H9 (cell line): ENCODE measurements at places on chromosomes 4 and X. TPM values are rescaled to one million over a fixed set of nuclear protein-coding genes. Genes with fewer than 3 reads are reported as not detected.
A peak's percentile ranks its signal among the peaks of the same experiment; 100 is the strongest.

DNA sequence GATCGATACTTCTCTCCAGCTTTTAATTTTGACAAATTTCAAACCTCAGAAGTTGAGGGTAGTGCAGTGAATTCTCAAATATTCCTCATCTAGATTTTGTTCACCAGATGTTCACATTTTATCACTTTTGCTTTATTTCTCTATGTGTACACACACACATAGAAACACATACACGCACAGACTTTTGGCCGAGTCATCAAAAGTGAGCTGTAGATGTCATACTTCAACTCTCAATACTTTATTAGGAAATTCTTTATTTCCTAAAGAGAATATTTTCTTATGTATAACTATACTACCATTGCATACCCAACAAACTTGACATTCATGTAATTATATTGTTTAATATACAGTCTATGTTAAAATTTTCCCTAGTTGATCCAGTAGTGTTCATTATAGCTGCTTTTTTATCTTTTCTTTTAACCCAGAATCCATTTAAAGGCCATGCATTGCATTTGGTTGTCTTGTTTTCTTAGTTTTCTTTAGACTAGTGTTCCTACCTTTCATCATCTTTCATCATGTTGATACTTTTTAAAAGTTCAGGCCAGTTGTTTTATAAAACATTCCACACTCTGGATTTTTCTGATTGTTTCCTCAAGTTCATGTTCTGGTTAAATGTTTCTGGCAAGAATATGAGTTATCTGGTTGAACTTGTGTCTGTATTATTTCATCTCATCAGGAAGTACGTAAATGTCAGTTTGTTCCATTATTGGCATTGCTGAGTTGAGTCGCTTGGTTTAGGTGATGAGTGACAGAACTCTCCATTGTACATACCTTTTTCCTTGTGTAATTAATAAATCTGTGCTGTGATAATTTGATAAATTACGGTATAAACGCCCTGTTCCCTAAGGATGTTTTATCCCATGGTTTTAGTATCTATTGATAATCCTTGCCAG, 94.1 kb upstream of the TLR2 start:
- H3K27me3 ChIP-seq: no peaks in the 10 kb centered on the region
- H3K4me3 ChIP-seq: no peak overlapping the region

GRCh38 chr4:148044912-148045352, 313.0 kb downstream of the ARHGAP10 start:
- no peaks in the 10 kb centered on the region for H3K36me3 ChIP-seq
- H3K4me3 ChIP-seq: no peak overlapping the region
- no peaks in the 10 kb centered on the region; the same call in 1 of the 2 replicates for H3K27me3 ChIP-seq
- no peaks in the 10 kb centered on the region for H3K4me1 ChIP-seq
- no peak overlapping the region for H3K27ac ChIP-seq
- no peak for DNase-seq

- H3K27me3 ChIP-seq: no peaks in the 10 kb centered on the region
- H3K4me3 ChIP-seq: no peak overlapping the region
- H3K4me1 ChIP-seq: no peaks in the 10 kb centered on the region
- H3K27ac ChIP-seq: no peak overlapping the region
- peaks cover 12% of the 10 kb centered on the region; the same call in 2 of the 3 replicates for H3K36me3 ChIP-seq
Observed at GRCh38 chrX:111731351-111731750, 50.4 kb downstream of the ALG13 start.

DNA sequence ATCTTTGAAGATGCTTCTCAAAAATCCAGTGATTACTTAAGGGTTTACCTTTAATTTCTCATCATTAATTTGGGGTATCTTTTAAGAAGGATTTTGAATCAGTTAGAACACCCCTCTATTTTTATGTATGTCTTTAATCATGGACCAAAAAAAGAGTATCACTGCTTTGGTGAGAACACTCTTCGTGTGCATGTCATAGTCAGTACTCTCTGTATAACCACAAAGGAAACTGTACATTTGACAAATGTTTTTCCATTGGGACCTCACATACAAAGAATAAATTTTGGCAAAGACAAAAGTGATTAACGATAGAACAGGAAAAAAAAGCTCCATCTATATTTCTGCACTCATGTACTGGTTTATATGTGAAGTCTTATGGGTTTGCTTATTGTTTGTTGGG, 31.3 kb downstream of the FAM241A start:
- no peaks in the 10 kb centered on the region for H3K27me3 ChIP-seq
- H3K4me1 ChIP-seq: no peaks in the 10 kb centered on the region
- no peak for DNase-seq
- no peaks in the 10 kb centered on the region for H3K36me3 ChIP-seq
- H3K27ac ChIP-seq: no peak overlapping the region
- no peak overlapping the region for H3K4me3 ChIP-seq

GRCh38 chr4:56657128-56657527, 24.0 kb downstream of the HOPX start:
- no peak overlapping the region; the same call in 1 of the 3 replicates for H3K4me3 ChIP-seq
- peaks cover 50% of the 10 kb centered on the region for H3K27me3 ChIP-seq
- H3K36me3 ChIP-seq: no peaks in the 10 kb centered on the region
- H3K4me1 ChIP-seq: no peaks in the 10 kb centered on the region; the same call in 1 of the 2 replicates
- H3K27ac ChIP-seq: no peak overlapping the region

DNA sequence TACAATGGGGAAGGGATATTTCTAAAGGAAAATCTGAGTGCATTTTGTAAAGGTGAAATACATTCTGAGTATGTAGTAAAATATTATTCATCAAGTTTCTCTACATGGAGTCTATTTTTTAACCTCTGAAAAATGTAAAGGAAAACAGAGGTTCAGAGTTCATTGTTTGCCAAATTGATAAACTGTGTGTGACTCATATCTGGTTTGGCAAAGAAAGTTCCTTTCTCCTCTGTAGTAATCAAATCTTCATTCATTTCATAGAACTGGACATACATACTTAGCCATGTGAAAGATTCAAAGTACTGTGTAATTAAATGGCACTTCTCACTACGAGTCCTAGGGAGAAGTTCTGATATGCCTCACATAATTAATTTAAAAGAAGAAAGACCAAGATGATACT, 61.6 kb downstream of the HPGD start:
- H3K4me1 ChIP-seq: no peaks in the 10 kb centered on the region
- H3K36me3 ChIP-seq: peaks cover 6% of the 10 kb centered on the region
- no peak overlapping the region for H3K27ac ChIP-seq
- no peaks in the 10 kb centered on the region for H3K27me3 ChIP-seq
- no peak overlapping the region for H3K4me3 ChIP-seq
- no peak for DNase-seq

DNA sequence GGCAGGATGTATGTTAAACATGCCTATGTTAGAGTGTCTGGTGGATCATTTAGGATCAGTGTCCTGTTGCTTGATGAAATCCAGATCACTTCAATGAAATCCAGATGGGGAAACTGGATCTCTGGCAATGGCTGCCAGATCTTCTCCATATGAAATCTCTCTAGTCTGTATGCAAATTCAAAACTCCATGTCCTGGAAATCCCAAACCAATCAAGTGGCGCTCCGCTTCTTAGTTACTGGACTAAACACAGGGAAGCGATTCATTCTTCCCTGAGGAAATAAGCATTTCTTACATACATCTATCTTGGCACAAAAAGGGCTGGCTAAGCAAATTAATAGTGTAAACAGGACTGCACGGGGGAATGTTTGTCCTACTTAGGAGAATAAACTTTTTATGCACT, 94.9 kb downstream of the HDAC8 start:
- no peak overlapping the region for H3K4me3 ChIP-seq
- no peaks in the 10 kb centered on the region for H3K27me3 ChIP-seq
- no peak for DNase-seq
- H3K27ac ChIP-seq: no peak overlapping the region
- H3K4me1 ChIP-seq: no peaks in the 10 kb centered on the region

Gene TEX11
- total RNA-seq: 0.22 and 0.24 TPM in 2 replicates

Gene TMPRSS11F
- not detected in 2 replicates for total RNA-seq

Gene LINC00632
- 42.2 and 46.3 TPM in 2 replicates for total RNA-seq

- H3K27ac ChIP-seq: no peak overlapping the region
- H3K27me3 ChIP-seq: no peaks in the 10 kb centered on the region
- DNase-seq: no peak
- H3K36me3 ChIP-seq: no peaks in the 10 kb centered on the region
- no peaks in the 10 kb centered on the region for H3K4me1 ChIP-seq
Observed at GRCh38 chr4:33369446-33369845, 2649.3 kb downstream of the PCDH7 start.

Gene SRD5A3
- total RNA-seq: 31.9 and 35.0 TPM in 2 replicates

DNA sequence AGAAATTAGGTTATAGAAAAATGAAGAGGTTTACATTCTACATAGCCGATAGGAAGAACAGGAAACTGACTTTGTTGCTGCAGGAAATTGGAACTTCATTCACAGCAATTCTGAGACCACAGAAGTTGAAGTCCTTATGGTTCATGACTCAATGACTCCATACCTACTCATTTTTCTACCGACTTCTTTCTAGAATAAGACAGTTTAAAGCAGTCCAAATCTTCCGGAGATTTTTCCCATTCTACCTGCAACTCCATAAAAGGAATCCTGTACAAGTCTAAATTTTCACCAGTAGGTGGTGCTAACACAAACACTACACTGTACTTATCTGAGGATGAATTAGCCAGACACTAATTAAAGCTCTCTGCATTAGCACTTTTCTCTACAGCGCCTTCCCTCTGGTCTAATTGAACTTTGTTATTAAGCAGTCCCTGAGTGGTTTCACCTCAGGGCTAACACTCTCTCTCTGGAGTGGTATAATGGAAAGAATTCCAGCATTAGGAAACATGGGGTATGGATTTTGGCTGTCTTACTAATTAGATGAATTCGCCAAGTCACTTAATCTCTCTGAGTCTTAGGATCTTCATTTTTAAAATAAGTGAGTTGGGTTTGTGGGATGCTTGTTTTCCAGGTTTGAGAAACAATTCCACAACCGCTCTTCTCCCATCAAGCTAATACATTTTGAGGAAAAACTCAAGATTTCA, 167.9 kb downstream of the SMIM20 start:
- no peak for DNase-seq
- H3K27ac ChIP-seq: no peak overlapping the region
- peaks cover 4% of the 10 kb centered on the region; the same call in 1 of the 2 replicates for H3K4me1 ChIP-seq

Gene CCNA2
- total RNA-seq: 89.0 and 89.2 TPM in 2 replicates

DNA sequence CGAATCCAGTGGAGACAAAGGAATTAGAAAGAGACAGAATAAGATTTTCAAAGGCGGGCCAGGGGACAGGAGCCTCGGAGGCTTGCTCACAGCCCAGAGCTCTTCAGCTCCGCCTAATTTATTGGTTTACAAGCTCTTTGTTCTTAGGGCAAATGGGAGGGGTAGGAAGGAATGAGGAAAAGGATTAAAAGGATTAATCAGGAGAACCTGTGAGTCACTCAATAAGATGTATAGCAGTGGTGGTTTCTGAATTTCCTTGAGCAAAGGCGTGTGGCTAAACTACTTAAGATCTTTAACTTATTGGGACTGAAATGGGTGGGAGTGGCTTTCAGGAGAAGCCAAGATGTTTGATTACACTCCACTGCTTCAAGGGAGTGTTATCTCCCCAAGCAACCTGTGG, 456.0 kb upstream of the SPANXN1 start:
- no peak for DNase-seq
- H3K36me3 ChIP-seq: peaks cover 23% of the 10 kb centered on the region; the same call in 1 of the 2 replicates
- H3K4me3 ChIP-seq: no peak overlapping the region

GRCh38 chr4:81498046-81498445, 26.3 kb upstream of the RASGEF1B start:
- H3K27ac ChIP-seq: no peak overlapping the region
- H3K36me3 ChIP-seq: no peaks in the 10 kb centered on the region
- DNase-seq: no peak
- H3K4me1 ChIP-seq: 0 out of 2 replicates have a peak, but pooled peaks cover 3% of the 10 kb centered on the region
- no peak overlapping the region for H3K4me3 ChIP-seq
- no peaks in the 10 kb centered on the region for H3K27me3 ChIP-seq

- H3K4me1 ChIP-seq: no peaks in the 10 kb centered on the region; the same call in 1 of the 2 replicates
- H3K27ac ChIP-seq: no peak overlapping the region
- H3K27me3 ChIP-seq: no peaks in the 10 kb centered on the region
Observed at GRCh38 chr4:8217246-8217511, 18.1 kb downstream of the SH3TC1 start.

GRCh38 chr4:71186566-71187403, 152.0 kb upstream of the SLC4A4 start:
- H3K4me1 ChIP-seq: no peaks in the 10 kb centered on the region
- peak; percentile 63 for DNase-seq
- peaks cover 17% of the 10 kb centered on the region; the same call in 1 of the 2 replicates for H3K27me3 ChIP-seq
- no peak overlapping the region for H3K27ac ChIP-seq
- H3K4me3 ChIP-seq: peak overlapping the region; percentile 90
- H3K36me3 ChIP-seq: no peaks in the 10 kb centered on the region

- H3K27ac ChIP-seq: no peak overlapping the region
- peak; percentile 40 for DNase-seq
- H3K27me3 ChIP-seq: no peaks in the 10 kb centered on the region
- H3K36me3 ChIP-seq: no peaks in the 10 kb centered on the region
- H3K4me1 ChIP-seq: no peaks in the 10 kb centered on the region
- no peak overlapping the region for H3K4me3 ChIP-seq
Observed at GRCh38 chrX:109600237-109600651, 24.7 kb downstream of the KCNE5 start.

DNA sequence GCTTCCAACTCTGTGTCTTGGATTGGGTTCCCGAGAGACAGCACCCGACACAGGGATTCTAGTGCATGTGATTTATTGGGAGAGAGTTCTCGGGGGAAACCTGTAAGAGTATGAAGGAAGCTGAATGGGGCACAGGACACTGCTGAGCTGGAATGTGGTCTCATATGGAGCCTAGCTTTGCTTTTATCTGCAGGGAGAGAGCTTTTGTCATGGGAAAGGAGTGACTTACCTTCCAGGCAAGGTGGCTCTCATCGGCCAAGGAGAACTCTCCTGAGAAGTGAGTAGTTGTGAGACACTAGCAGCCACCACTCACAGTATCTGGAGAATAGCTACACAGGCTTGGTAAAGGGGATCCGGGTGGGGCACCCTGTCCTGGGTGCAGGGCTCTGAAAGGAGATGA, 124.5 kb downstream of the NHS start:
- H3K36me3 ChIP-seq: no peaks in the 10 kb centered on the region
- no peaks in the 10 kb centered on the region for H3K4me1 ChIP-seq
- no peak overlapping the region for H3K27ac ChIP-seq
- DNase-seq: peak; percentile 28
- no peaks in the 10 kb centered on the region for H3K27me3 ChIP-seq

Gene S100P
- not detected in 2 replicates for total RNA-seq

Gene AVPR2
- total RNA-seq: not detected in 2 replicates

DNA sequence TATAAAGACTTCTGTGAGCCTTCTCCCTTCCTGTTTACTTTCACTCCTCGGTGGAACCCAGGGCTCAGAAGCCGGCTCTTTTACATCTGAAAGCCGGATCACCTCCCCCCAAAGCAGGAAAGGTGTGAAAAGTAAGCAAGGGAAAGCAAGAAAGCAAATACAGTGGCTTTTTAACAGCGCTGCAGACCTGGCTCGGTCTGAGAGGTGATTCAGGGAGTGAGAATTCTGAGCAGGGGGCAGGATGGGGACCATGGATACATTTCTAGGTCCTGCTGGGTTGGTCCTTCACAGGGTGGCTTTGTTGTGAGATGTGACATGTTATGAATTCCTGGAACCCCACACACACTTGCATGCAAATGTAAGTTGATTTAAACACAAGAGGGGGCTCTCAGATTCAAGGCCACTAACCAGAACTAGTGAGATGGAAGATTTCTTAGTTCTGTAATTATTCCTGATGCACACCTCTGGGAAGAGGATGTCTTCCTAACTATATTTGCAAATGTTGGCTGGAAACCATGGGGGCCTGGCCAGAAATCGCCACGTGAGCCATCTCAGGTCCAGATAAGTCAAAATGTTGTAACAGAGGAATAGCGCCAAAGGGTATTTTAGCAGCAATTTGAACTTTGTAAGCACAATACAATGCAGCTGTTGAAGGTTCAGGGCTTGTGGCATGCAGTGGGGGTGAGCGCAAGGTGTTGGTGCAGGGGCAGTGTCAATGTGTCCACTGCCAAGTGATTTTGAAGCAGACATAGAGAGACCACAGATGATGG, 670.1 kb upstream of the LCORL start:
- H3K4me1 ChIP-seq: peaks cover 8% of the 10 kb centered on the region; the same call in 1 of the 2 replicates
- no peaks in the 10 kb centered on the region for H3K27me3 ChIP-seq
- peak; percentile 91 for DNase-seq
- peak overlapping the region; percentile 47 for H3K4me3 ChIP-seq
- H3K36me3 ChIP-seq: no peaks in the 10 kb centered on the region

Gene SLC26A1
- 0.09 and 0.13 TPM in 2 replicates for total RNA-seq
